ENCODE measurements at places on chromosomes 1 and 21.

- DNase-seq = no peak
Observed at GRCh38 chr1:17018849-17019248, 7.1 kb upstream of the ATP13A2 start.

- no peak for DNase-seq
Observed at GRCh38 chr1:43853161-43853921, 80.3 kb upstream of the ARTN start.

DNA sequence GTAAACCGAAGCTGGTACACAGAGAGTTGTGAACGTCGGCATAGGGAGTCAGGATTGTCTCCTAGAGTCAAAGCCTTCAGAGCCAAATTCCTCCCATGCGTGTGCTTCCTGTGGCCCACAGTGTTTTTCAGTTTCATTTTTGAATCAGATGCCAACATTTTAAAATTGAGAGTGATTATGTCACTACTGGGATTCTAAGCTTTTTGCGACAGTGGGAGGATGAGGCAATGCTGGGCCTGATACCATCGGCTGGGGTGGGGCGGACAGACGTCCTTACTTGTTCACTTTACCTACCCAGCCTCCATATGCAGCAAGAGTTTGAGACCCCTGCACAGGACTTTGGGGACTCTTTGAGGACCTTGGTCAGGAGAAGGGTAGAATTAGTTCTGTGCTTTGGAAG, 1.3 kb upstream of the KLHDC7A start:
- DNase-seq = no peak

DNA sequence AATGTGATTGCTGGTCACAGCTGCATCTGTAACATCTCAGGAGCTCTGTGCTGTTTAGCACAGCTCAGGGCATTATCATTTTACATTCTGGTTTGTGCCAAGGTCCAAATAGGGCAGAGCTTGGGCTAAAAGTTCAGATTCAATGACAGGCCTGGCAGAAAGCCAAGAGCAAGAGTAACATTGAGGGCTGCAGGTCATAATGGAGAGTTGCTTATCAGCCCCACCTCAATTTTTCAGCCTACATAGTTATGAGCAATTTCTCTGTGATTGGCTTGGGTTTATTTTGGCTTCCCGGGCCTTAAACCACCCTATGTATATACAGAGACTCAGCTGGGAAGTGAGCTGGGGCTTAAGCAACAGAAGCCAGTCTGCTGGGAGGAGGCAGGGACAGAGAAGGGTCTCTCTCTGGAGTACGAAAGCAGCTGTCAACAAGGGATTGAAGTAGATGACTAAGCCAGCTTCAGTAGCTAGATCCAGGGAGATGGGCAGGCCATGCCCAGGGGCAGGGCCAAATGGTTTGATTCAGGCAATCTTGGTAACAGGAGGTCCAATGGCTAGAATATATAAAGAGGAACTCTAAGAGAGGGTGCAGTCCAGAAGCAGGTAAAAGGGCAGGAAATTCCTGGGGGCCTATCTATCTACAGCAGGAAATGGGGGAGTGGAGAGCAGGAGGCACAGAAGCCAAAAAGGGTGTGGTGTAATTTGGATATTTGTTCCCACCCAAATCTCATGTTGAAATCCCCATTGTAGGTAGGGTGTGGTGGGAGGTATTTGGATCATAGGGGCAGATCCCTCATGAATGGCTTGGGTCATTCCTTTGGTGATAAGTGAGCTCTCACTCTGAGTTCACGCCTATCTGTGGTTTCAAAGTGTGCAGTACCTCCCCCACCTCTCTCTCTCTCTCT, 49.0 kb downstream of the BRINP2 start:
- no peak for DNase-seq

GRCh38 chr1:105636052-105636451, 1420.4 kb upstream of the PRMT6 start:
- DNase-seq = no peak

All from stimulated activated CD4-positive, alpha-beta T cell treated with anti-CD3 and anti-CD28 coated beads, TNF-alpha, amount 100 ng/mL, for 24 hours (primary cell).